ENCODE measurements at places on chromosomes 12 and 14.

- DNase-seq: no peak
These were observed 25.8 kb downstream of the DACT1 start for GRCh38 chr14:58663494-58664111.

GRCh38 chr12:131613678-131614077 lies 97.2 kb upstream of the SFSWAP start:
- DNase-seq: no peak

DNA sequence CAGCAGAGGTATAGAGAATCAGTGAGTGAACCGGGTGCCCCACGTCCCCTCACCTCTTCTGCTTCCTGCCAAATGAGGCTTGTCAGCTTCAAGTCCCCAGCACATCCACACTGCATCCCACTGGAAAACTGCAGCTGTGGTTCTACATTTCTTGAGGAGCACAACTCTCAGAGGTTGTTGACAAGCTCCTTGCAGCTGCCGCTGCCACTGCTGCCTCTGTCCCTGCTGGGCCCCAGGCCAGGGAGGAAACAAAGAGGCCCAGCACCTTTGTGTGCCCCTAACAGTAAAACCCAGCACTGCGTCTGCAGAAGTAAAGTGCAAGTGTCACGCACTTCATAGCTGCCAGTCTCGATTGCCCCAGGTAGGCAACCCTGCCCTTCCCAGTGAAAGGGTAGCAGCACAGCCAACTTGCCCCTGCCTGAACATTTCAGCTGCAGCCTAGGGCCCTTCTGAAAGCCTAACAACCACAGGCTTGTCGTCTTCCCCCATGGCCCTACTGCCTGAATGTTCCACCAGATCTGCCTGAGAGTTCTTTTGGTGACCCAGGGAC lies 1162.1 kb upstream of the USP15 start:
- no peak for DNase-seq

DNA sequence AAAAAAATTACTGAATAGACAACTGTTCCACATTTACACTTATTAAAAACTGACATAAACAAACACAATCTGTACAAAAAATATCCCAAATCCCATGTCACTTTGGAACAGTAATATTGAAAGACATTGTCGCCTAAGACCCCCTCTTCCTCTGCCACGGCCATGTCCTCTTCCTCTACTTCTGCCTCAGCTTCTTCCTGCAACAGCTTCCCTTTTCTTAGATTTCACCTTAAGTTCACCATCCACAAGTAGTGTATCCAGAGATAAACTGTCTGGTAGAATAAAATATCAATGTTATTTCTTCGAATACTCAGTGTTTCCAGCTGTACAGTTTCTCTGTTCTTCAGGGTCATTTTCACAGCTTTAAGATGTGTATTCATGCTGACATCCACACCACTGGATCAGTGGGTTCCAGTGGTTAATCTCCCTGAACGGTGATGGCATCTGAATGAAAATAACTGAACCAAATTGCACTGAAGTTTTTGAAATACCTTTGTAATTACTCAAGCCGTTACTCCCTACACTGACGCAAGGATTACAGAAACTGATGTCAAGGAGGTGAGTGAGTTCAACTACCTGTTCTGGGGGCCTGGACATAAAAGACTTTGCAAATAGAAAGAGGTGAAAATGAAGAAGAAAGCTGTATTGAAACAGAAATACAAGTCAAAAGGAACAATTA lies 208.5 kb downstream of the C12orf50 start:
- DNase-seq: no peak

DNA sequence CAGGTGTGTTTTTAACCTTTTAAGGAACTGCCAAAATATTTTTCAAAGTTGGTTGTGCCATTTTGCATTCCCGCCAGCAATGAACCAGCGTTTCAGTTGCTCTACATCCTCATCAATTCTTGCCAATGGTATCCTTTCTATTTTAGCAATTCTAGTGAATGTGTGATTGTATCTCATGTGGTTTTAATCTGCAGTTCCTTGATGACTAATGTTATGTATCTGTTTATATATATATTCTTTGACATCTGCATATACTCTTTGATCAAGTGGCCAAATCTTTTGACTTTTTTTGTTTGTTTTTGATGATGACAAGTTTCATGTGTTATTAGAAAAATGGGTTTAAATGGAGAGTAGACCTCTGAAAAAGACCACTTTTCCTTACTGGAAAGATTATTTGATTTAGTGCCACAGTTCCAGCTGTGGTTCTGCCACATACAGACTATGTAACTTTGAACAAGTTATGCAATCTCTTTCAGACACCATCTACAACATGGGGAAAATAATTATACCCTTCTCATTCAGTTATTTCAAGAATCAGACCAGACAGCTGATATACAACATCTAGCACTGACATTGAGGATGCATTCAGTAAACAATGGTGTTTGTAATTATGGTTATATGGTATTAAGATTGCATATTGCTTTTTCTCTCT lies 146.3 kb upstream of the CNOT2 start:
- DNase-seq: no peak

DNA sequence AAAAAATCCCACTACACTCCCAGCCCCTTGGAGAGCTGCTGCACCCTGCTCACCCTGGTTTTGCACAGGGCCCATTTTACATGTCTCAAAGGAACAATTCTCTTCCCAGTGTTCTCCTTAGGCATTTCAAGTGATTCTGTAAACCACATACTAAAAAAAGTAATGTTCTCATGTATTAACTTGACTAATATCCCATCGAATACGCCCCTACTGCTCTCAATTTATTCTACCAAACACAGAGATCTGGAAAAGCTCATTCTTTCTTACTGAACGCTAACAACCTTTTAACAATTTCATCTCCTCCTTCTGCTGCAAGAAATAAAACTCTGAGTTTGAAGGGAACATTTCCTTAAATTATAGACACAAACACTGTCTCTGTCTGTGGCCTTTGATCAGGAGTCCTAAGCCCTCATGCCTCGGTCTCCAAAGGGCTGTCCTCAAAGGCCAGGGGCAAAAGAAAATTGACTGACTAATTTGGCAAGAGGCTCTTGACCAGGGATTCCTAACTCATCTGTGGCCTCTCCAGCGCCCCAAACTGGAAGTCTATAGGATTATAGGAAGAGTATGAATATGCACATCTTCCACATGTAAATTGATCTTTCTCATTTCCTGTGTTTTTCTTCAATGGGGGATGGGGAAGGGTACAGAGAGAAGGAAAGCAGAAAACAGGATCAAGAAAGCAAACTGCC lies 17.1 kb upstream of the TSPAN11 start:
- DNase-seq: no peak

- DNase-seq: no peak
These were observed 109.4 kb upstream of the CCND2 start for GRCh38 chr12:4164188-4164558.

DNA sequence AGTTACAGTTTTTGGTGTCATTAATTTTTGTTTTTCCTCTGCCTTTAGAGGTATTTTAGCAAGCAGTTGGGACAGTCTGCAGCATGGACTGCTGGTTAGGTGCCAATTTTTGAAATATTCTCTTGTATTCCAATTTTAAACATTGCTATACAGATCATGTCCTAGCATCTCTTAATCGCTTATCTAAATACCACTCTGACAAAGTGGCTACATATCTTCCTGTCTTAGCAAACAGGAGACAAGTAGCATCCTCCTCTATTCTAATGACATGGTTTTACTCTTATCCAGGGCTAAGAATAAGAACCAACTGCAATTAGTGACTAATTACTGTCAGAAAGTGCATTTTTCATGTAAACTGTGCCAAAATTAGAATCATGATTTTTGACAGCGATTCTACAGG lies 117.8 kb upstream of the ATP2B1 start:
- no peak for DNase-seq

GRCh38 chr12:129868575-129868974 lies 35.2 kb downstream of the TMEM132D start:
- no peak for DNase-seq

DNA sequence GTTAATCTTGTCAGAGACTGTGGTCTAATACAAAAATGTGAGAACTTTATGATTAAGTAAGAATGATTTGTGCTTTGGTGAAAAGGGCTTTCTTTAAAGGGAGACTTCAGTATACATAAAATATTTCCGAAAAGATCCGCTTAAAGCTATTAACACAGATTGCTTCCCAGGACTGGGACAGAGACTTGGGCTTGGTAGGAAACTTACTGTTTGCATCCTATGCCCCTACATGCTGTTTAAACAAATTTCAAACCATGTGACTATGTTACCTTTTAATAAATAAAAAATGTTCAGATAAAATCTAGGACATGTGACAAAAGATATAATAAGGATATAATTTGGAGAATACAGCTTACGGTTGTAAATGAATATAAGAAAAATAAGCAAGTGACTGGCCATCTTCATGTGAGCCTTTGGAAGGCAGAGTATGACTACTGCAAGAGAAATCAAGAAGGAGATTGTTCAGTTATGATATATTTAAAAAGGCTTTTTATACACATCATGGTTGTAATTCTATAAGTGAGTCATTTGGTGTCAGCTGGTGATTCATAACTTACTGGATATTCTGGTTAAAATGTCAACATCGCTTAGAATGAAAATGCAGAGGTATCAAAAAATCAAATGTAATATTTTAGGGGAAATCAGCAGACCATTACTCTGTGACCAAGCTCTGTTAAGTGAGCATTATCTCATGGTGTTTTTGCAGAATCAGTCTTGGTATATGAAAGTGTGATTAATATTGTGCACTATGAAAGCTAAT lies 234.7 kb upstream of the E2F7 start:
- peak; percentile 47 for DNase-seq

GRCh38 chr12:16331998-16332397 lies 15.4 kb upstream of the MGST1 start:
- DNase-seq: no peak

- DNase-seq: no peak
These were observed 413.6 kb downstream of the TMEM121 start for GRCh38 chr14:105939810-105940508.

- no peak for DNase-seq
These were observed 72.0 kb downstream of the ZFC3H1 start for GRCh38 chr12:71591601-71592000.

DNA sequence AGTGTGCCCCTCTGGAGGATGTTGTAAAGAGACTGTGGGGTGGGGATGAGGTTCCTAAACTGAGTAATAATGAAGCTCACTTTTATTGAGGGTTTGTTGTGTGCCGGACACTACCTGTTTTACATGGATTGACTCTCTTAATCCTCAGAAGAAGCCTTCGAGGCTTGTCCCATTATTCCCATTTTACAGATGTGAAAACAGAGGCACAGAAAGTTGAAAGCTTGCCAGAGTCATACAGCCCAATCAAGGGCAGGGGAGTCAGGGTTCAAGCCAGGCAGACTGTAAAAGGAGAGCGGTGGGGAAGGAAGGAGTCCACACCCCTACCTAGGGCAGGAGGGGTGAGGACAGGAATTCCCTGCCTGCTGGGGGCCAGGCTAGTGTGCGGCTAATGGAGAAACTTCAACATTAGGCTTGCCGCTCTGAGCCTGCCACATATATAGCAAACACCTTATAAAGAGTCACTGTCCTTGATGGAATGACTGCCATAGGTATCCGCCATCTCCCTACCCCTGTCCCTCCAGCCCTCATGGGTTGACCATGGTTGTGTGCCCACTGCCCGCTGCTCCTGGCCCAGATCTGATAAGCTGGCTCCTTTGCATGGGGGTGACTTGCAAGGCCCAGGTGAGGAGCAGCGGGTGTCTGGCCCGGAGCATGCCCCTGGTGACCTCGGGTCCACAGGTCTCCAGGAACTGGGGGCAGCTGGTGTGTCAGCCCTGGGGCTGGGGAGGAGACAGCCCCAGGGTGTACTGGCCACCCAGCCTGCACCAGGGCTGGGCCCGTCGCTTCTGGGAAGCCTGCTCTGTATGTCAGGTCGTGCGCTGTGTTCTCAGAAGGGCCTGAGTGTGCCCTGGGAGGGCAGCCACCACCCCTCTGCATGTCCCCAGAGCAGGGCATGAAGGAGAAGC lies 12.2 kb downstream of the ORAI1 start:
- no peak for DNase-seq

- DNase-seq: no peak
These were observed 396 bp downstream of the FERMT2 start for GRCh38 chr14:52950410-52950897.

- DNase-seq: no peak
These were observed 19.9 kb downstream of the SETD3 start for GRCh38 chr14:99460793-99461192.

DNA sequence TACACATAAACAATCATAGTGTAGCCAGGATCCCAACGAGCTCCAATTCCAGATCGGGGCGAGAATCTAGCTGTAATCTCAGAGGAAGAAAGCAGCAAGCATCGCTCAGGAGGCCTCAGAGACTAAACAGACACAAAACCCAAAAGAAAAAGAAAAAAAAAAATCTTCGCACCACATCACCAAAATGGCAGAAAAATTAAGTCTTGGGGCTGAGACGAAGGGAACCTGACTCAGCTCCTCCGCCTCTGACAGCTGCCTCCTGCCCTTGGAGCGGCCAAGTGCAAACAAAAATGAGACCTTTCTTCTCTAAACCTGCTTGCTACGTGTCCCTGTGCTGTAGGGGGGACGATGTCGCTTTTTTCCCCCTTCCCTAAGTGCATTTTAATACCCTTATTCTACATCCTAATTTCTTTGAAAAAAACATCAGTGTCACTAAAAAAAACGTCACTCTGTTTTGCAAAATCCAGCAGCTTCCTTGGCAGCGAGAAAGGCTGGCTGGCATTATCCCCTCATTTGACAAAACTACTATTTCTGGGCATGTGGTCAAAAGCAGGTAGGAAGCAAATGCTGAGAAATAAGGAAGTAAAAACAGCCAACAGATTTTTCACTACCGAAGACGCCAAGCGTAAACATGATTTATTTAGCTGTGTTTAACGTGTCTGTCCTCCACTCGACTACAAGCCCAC lies 30.5 kb downstream of the BCL11B start:
- DNase-seq: no peak

GRCh38 chr12:16159571-16159970 lies 117.9 kb downstream of the SLC15A5 start:
- DNase-seq: no peak

GRCh38 chr12:22893878-22894277 lies 268.9 kb downstream of the ETNK1 start:
- no peak for DNase-seq
